CD8-positive, alpha-beta memory T cell (primary cell): ENCODE measurements at places on chromosomes 4 and X.

DNA sequence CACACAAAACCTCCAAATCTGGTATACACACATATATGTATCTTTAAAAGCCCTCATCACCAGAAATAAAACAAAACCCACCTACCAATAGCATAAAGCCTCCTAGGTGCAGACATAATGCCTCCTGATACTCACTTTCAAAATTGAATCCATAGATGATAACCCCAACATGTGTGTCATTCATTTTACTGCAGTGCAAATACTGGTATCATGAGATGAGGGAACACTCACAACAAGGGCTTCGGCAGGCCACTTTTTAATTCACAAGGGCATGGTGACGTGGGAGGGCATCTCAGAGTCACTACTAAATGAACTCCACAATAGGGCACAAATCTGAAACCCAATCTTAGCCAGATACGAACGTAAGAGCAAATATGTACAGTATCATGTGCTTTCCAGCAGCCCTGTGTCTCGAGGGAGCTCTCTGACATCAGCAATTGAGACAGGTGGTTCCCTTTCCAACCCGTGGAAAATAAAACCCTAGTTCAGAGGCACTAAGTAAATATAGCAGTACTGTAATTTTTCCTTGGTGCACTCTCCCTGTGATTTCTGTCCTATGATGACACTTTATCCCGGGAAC, 14.1 kb upstream of the PPARGC1A start:
- DNase-seq = no peak

DNA sequence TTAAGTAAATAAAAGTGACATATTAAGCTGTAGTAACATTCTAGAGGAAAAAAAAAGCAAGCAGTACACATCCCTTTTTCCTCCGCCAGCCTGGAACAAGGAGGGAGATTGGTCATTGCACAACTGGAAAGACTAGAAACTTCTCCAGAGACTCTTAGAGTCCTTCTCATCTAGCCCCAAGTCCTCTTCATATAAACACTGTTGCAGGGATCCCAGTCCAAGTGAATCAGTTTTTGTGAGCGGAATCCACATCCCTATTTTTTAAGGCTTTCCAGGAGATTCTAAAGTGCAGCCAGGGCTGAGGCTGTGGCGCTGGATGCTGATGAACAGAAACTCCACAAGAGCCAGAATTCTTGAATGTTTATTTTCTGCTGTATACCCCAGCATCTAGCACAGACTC, 23.8 kb downstream of the REELD1 start:
- DNase-seq = no peak

- no peak for DNase-seq
Measured at GRCh38 chrX:64097891-64098290, 107.6 kb downstream of the AMER1 start.

DNA sequence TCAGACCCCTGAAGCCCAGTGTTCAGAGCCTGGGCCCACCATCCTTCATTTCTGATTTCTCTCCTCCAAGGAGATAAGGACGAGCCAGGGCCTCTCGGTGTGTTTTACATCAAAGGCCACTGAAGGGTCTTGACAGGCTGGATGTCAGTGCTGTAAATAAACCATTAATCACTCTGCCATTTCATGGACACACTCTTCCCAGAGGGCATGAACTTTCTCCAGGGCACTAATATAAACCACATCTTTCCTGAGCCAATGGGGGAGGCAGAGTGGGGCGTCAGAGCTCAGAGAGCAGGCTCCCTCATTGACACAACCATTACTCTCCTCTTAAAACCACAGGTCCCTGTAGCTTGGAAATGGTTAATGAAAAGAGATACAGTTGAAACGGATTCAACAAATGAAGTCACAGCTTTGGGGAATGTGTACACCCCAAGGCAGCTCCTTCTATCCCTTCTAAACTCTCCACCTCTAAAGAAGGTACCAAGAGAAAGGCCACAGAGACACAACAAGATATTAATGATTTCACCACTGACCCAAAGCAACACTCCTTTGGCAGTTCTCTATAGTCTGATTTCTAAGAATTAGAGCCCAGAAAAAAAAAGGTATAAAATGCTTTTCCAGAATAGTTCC, 200.6 kb downstream of the CHIC2 start:
- DNase-seq = no peak

GRCh38 chr4:11603591-11604194, 175.0 kb upstream of the HS3ST1 start:
- DNase-seq = no peak

DNA sequence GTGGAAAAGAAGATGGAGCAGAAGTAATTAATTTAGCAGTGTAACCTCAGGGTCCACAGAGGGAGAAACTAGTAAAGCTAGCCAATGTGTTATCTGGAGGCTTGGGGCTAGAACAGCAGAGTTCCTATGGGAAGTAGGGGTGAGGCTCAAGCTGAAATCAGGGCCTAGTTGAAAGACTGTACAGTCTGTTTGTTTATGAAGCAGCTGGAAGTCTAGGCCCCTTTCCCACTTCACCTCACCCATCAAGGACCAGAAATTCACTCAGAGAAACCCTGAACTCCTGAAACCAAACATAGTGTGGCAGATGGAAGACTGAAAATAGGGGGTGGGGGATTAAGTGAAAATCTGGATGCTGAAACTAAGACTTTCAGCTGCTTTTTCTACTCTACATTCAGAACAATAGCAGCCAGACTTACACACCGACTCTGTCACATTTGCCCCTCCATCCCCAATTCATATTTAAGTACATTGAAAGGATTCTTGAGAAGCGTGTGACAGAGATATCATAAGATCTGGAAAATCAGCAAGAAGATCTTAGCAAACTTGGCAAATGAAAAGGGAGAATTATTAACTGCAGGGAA, 32.6 kb upstream of the FAM241A start:
- no peak for DNase-seq

- DNase-seq = no peak
Measured at GRCh38 chr4:2940267-2941137, 22.7 kb downstream of the NOP14 start.

- no peak for DNase-seq
Measured at GRCh38 chr4:184437565-184438265, 36.6 kb downstream of the IRF2 start.

DNA sequence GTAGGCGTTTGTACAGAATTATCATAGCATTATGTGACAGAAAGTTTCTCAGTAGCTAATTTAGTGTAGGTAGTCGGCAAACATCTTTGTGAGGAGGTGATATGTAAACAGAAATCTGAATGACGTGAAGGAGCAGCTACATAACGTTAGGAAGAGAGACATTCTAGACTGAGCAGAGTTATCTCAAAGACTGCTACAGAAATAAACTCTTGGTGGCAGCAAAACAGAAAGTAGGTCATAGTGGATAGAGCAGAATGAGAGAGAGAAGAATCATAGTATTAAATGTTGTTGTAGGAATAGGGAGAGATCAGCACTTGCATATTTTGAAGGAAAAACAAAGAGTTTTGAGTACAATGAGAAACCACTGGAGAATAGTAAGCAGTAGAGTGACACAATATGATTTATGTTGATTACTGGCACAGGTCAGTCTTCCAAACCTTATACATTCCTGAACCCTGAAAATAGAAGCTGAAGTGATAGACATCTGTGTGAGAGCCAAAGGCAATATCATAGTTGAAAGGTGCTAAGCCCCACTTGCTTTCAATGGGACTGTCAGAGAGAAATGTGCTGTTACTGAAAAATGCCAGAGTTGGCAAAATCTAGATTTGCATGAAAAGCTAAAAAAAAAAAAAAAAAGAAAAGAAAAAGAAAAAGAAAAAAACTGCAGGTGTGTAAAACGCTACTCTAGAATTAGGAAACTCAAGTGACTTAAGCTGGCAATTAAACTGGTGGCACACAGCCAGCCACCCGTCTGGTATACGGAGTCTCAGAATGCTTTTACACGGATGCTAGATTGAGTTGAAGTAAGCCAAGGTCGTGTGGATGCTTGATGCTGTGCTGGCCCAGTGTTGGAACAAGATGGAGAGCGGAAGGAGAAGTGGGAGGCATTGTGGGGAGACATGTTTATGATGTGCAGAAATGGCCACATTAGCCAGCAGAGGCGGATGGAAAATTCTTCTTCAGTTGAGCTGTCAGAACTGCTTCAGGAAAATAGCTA, 750.2 kb upstream of the HS3ST1 start:
- DNase-seq = no peak

DNA sequence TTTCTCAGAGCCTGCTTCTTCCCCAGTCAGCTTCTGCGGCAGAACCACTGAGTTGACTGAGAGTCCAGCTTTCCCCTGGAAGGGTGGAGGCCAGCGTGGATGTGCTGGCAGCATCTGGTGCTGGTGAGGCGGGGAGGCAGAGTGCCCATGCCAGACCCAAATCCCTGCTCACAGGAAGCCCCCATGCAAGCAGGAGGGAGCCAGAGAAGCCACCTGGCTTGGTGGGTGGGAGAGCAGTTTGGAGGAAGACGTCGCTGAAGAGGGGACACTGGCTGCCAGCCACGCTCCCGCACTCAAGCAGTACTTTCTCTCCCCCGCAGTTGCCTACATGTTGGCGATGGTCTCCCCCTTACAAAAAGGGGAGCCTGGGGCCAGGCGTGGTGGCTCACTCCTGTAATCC, 6.0 kb downstream of the PDZD4 start:
- no peak for DNase-seq

- DNase-seq = no peak
Measured at GRCh38 chr4:8181119-8181518, 18.0 kb upstream of the SH3TC1 start.

DNA sequence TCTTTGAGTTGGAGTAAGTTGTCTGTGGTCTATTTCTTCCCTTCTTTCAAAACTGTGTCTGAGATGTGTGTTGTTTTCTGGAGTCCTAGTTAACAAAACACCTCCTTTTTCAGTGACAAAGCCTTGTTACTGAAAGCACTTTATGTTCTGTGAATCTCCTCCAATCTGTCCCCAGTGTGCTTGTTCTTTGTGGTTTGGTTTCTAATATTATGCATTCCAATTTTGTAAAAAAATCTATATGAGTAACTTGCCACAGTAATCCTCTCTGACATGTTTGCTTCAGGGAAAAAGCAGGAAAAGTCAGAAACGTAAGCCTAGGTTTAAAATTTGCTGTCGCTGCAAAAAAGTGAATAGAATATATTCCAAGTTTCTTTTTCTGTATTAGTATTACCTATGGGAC, 12.4 kb downstream of the PRRG1 start:
- no peak for DNase-seq

DNA sequence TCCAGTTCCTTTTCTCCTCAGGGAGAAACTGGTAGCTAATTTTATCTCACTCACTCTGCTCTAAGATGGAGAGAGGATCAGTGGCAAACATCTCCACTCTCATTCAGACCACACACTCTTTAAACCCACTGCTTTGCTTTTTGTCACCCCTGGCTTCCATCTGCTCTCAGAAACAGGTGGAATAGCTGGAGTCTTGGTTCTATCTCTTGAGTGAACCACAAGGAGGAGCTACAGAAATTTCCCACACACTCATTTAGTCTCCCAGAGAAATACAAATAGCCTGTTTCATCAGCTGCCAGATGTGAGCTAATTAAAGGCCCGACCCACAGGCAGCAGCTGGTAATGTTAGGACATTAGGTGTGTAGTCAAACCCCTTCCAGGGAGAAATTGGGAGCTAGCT, 96.6 kb downstream of the STPG2 start:
- DNase-seq = no peak
